ENCODE measurements at places on chromosomes 6 and 20. TPM values are rescaled to one million over a fixed set of nuclear protein-coding genes. Genes with fewer than 3 reads are reported as not detected.

The OR11A1 gene
- not detected for total RNA-seq

DNA sequence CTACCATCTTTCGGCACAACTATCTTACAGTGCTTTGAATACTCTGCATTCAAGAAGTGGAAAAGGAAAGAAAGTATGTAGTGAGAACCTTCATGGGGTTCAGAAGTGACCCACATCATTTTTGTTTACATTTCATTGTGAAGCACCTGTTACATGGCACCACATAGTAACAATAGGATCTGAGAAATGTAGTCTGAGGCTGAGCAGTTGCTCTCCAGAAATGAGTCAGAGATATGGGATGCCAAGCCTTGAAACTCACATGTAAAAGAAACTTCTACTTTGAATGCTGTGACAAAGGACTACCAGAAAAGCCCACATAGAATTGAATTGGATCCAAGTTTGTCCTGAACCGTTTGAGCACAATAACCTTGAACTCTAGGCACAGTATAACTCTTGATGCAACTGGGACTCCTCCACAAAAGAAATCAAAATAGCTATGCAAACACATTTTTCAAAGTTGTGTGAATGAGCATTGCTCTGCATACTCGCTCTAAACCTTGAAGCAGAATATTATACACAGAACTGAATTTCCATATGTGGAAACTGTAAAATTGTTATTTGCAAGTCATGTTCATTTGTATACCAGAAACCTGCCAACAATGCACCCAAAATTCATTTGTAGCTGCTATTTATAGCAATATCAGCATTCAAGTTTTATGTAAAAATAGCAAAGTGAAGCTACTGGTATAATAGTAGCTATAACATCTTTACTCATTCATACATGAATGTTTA lies 400.9 kb upstream of the POU3F2 start:
- H3K4me1 ChIP-seq: no peaks in the 10 kb centered on the region
- no peaks in the 10 kb centered on the region for H3K27me3 ChIP-seq
- DNase-seq: no peak
- H3K4me3 ChIP-seq: no peak overlapping the region
- no peak overlapping the region for H3K27ac ChIP-seq
- no peaks in the 10 kb centered on the region for H3K36me3 ChIP-seq

The HAO1 gene
- total RNA-seq: not detected

DNA sequence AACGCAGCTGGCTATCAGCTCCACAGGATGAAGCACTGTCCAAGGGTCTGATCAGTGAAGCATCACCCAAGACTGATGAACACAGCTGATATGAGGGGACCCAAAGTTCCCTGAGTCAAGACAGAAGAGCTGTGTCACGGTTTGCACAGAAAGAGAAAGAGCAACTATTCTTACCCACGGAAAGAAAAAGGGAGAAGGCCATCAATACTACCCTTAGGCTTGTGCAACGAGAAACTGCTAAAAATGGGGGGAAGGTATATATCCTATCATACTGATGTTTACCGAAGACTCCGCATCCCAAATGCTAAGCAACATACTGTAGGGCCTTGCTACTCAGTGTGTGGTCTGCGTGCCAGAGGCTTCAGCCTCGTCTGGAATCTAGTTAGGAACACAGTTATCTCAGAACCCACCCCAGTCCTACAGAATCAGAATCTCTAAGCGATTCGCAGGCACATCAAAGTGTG lies 665 bp downstream of the FASTKD5 start:
- H3K27ac ChIP-seq: peak overlapping the region; percentile 95
- peak overlapping the region; percentile 87 for H3K4me3 ChIP-seq
- H3K4me1 ChIP-seq: peaks cover 38% of the 10 kb centered on the region
- DNase-seq: peak; percentile 32

DNA sequence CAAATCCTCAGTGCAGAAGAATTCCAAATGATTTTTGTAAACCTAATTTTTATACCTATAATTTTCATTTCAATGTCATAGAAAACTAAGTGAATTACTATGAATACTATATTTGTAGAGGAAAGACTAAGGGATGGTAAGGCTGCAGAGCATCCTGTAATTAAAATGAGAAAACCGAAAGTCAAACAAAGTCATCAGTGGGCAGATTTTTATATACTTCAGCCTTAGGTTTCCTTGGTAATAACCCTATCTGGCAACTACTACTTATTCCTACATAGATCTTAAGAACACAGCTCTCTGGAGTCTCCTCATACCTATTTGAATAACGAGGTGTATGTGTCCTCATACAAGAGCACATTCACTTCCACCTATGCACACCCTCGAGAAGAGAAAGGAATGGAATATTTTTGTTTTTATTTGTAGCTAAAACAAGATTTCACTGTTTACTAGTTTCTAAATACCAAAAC lies 117.9 kb upstream of the SGK1 start:
- H3K4me3 ChIP-seq: no peak overlapping the region
- no peak for DNase-seq
- H3K36me3 ChIP-seq: no peaks in the 10 kb centered on the region
- H3K27me3 ChIP-seq: no peaks in the 10 kb centered on the region
- H3K4me1 ChIP-seq: peaks cover 31% of the 10 kb centered on the region

- DNase-seq: peak; percentile 74
- H3K36me3 ChIP-seq: peaks cover 6% of the 10 kb centered on the region
- peak within 1 kb of the TSS; percentile 90 for H3K4me3 ChIP-seq
- H3K27me3 ChIP-seq: no peaks in the 10 kb centered on the region
- H3K27ac ChIP-seq: peak within 1 kb of the TSS; percentile 86
Measured at GRCh38 chr6:34791701-34792604, at the start of gene BLTP3A. TSS of gene BLTP3A (plus strand) at chr6:34792083. CDS start at chr6:34792251, 168 bp downstream.

The CCN5 gene
- not detected for total RNA-seq

DNA sequence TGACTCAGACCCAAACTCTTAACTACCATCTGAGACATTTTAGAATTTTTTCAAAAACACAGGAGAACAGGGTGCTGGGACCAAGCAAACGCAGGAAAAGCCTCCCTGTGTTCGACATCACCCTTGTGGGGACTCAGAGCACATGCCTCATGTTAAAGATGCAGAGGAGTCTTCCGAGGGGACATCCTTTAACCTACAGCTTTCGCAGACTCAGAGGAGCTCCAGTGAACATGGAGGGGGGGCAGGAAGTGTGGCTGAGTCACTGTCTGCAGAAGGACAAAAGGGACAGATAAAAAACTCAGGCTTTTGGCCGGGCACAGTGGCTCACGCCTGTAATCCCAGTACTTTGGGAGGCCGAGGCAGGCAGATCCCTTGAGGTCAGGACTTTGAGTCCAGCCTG lies 15.1 kb downstream of the BMP7 start:
- H3K4me3 ChIP-seq: no peak overlapping the region
- peaks cover 10% of the 10 kb centered on the region for H3K4me1 ChIP-seq
- H3K27ac ChIP-seq: no peak overlapping the region

Data from activated naive CD4-positive, alpha-beta T cell treated with anti-CD3 and anti-CD28 coated beads for 36 hours (primary cell).